ENCODE measurements at places on chromosomes 5 and 9.

- DNase-seq: no peak
These were observed 153.3 kb downstream of the PJA2 start for GRCh38 chr5:109256486-109256885.

DNA sequence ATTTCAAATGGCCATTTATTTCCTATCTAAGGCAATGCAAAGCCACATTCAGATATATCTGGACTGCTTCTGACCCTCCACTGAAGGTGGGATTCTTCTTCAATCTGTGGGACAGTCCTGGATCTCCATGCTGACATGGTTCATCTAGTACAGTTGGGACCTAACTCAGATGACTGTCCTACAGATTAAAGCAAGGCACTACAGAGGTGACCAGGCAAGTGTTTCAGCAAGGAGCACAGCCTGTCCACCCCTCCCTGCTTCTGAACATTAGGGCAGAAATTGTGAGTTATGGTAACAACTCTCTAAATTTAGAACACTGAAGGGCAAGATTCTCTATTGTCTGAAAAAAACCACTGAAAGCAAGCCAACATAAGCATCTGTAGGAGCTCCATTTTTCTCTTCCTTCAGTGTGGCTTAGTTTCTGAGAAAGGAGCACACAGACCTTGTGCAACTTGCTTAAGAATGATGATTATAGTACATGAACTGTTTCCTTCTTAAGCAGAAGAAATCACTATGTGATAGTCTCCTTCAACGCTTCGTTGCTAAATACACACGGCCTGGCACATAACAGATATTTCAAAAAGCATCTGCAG is 62.9 kb upstream of the BARX1 start:
- DNase-seq: no peak

DNA sequence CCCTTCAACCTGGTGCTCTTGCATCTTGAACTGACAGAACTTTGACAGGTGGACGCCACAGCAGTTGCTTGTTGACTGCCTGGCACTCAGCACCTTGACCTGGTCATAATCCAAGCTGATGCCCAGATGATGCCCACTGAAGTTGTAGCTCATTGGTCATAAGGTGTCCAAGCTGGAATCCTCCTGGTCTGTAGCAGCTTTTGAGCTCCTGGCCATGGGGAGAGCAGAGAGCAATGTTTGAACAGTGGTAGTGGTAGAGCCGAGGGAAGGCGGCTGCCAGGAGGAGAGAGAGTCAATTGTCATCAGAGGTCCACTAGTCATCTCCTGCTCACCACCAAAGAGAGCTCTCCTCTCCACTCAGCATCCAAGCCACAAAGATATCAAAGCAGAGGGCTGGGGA is 23.3 kb downstream of the CSF2 start:
- DNase-seq: no peak

DNA sequence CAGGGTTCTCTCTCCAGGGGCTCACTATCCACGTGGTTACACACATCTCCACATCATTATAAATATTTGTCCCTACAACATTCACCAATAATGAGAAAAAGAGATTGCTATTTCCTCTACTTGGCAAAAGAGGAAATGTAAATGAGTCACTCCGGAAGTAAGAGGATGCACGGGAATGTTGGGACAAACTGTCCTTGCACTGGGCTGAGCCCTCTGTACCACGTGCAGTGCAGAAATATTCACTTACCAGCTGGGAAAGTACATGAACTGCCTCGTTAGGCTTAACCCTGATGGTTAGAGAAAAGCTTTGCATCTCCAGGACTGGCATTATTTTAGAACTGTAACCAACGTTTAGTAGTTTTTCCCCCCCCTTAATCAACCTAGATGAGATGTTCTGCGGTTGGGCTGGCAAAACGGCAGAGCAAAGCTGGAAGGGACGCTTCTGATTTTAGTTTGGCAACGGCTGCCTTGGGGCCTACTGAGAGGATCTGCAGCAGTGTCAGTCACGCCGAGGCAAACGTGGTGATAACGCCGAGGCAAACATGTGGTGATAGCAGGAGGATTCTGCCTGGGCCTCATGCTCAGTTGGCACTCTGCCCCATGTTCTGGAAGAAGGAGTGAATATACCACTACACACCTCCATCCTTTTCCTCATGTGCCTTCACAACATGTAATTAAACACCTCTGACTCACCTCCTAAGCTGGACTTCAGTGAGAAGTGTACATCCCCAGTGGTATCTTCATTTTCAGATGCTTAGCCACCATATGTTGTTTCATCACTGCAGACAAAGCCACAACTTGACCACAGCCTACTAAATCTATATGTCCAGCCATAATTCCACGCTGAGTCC is 661.4 kb upstream of the KLF4 start:
- no peak for DNase-seq

- DNase-seq: no peak
These were observed 456.1 kb downstream of the DNAH5 start for GRCh38 chr5:13488254-13488931.

DNA sequence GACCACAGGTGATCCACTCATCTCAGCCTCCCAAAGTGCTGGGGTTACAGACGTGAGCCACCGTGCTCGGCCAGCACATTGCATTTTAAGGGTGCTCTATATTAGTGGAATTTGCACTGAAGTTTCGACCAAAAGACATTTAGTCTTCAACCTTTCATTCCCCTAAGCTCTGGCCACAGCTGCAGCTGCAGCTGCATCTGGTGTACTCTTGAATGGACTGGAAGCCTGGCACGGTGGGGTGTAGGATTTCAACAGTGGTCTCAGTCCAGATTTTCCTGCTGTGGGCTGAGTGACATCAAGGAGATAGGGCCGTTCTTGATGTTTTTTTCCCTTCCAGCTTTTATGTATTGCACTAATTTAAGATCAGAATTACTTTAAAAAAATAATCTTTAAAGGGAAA is 255.2 kb downstream of the PDZD2 start:
- no peak for DNase-seq

DNA sequence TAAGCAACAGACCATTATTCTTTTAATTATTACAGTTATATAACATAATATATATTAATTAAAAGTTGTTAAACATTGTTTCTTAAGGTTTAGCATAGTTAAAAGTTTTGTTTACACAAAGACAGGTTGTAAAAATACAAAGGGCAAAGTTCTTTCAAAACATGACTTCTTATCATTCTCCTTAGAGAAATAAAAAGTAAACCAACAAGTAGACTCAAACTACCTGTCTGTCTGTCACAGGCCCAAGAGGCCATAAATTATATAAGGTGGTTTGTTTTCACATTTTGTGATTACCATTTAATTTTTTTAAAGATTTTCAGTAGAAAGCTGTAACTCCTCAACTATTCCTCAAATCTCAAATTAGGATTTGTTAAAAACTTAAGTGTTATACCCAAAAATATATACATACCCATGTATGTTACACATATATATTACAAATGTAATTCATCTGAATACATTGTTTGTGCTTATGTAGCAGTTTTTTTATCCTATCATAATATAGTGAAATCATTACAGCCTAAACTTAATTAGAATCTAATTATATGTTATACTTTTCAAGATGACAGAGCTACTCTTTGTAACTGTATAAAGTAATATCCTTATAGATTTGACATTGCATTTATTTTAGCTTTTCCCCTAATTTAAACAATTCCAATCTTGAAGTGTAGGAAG is 93.8 kb upstream of the GRHPR start:
- DNase-seq: no peak

- DNase-seq: no peak
These were observed 338.2 kb downstream of the NPR3 start for GRCh38 chr5:33049298-33049697.

DNA sequence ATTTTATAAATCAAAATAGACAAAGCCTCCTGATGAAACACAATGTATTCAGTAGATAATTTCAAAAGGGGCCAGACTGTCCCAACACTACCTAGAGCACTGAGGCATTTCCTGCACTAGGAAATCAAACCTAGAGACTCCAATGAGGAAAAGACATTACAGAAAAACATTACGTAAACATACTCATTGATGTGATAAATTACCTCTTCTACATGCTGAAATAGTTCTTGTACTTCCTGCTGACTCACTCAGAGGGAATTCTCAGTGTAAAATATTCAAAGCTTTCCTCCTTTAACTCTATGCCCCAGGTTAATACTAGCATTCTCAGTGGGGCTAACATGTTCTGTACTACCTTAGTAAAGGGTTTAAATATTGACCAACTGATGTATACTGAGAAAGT is 178.0 kb downstream of the ESM1 start:
- DNase-seq: no peak

- DNase-seq: no peak
These were observed 197.0 kb downstream of the SYK start for GRCh38 chr9:90998573-90998972.

DNA sequence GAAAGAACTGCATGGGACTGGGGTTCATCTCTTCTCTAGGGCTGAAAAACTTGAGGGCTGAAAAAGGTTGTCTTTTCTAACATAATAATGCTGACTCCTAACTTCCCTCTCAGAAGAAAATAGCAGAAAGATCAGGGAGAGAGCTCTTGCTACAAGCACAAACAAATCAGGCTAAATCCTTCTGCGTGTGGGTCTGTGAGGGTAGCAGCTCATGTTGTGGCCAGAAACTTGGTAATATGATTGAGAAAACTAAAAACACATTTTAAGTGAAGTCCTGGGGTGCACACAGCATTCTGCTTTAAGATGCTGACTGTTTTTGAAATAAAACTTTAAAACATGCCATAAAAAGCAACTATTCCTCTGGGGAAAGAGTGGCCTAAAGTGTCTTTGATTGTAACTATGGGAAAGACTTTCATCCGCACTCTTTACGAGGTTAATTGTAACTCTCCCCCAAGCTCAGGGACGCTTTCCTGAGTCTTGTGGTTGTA is 56.7 kb downstream of the SAXO1 start:
- no peak for DNase-seq

- DNase-seq: no peak
These were observed 145.0 kb upstream of the TNC start for GRCh38 chr9:115262952-115263351.

DNA sequence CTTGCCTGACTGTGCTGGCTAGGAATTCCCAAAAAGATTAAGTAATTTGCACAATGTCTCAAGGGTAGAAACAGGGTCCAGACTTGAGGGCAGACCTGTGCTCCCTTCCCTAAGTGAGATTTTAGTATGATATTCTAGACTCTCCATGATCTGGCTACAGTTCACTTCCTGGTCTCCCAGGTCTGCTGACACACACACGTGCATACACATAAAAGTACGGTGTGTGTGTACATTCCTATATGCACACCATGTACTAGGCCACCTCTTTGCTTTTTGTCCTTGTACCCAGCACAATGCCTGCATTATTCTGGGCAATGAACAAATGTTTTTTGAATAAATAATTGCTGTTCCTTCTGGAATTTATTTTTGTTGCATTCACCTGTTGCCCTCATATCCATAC is 83.7 kb downstream of the SH3RF2 start:
- DNase-seq: no peak

GRCh38 chr9:34572092-34572491 is 17.4 kb downstream of the CNTFR start:
- no peak for DNase-seq

GRCh38 chr5:57335092-57335660 is 147.4 kb downstream of the ACTBL2 start:
- DNase-seq: no peak
